ENCODE measurements at places on chromosomes 13 and 19.

DNA sequence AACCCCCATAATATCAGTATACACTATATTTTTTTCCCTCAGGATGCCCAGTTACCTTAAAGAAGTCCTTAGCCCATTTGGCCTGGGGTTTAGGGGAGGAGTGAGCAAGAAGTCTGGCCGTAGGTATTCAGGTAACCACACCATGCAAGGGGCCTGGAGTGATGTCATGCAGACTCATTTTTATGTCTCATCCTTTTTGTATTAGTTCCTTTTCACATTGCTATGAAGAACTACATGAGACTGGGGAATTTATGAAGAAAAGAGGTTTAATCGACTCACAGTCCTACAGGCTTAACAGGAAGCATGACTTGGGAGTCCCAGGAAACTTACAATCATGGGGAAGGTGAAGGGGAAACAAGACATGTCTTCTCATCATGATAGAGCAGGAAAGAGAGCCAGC is 12.2 kb downstream of the TPP2 start:
- no peak for DNase-seq

DNA sequence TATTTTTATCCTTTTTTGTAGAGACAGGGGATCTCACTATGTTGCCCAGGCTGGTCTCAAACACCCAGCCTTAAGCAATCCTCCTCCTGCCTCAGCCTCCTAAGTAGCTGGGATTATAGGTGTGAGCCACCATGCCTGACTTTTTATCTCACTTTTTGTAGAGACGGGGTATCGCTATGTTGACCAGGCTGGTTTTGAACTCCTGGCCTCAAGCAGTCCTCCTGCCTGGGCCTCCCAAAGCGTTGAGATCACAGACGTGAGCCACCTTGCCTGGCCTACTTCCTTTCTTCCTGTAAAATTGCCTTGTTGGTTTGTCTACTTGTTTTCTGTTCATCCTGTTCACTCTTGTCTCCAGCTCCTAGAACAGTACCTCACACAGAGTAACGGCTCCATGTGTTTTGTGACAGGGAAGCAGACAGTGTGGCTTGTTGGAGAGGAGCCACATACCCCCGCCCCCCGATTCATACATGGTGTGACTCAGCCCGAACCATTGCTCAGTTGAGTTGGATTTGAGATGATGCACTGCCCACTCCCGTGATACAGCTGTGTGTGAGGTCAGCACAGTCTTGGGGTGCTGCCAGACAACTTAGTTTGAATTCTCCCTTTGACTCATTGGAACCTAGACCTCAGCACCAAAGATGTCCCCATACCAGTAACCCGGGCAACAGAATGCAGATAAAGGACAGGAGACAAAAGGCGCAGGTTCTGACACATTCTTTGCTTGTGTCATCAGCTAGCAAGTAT is 34.2 kb downstream of the GPR42 start:
- no peak for DNase-seq

GRCh38 chr13:90395846-90396245 is 951.6 kb upstream of the MIR17HG start:
- no peak for DNase-seq

DNA sequence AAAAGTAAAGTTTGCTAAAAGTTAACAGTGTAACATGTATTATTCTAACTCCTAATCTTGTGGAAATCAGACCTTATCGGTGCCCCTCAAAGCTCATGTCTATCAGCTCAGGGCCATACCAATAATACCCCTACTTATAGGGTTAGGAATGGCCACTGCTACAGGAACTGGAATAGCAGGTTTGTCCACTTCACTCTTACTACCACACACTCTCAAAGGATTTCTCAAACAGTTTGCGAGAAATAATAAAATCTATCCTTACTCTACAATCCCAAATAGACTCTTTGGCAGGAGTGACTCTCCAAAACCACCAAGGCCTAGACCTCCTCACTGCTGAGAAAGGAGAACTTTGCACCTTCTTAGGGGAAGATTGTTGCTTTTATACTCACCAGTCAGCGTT is 1677.7 kb downstream of the OLFM4 start:
- no peak for DNase-seq

- DNase-seq, result no peak
Measured at GRCh38 chr19:57773488-57773887, 4.0 kb downstream of the ZNF586 start.

- no peak for DNase-seq
Measured at GRCh38 chr19:27767234-27767633, 1445.7 kb downstream of the UQCRFS1 start.

GRCh38 chr13:33543089-33543459 is 257.5 kb upstream of the STARD13 start:
- DNase-seq, result no peak
